Activated CD4-positive, alpha-beta T cell treated with anti-CD3 and anti-CD28 coated beads, Interleukin-2, amount 50 U/mL, for 24 hours (primary cell): ENCODE measurements at places on chromosomes 1 and 21.

GRCh38 chr1:6918925-6919511 lies 133.8 kb downstream of the CAMTA1 start:
- no peak for DNase-seq

- DNase-seq = no peak
Observed at GRCh38 chr1:111649227-111649626, 29.6 kb downstream of the RAP1A start.

DNA sequence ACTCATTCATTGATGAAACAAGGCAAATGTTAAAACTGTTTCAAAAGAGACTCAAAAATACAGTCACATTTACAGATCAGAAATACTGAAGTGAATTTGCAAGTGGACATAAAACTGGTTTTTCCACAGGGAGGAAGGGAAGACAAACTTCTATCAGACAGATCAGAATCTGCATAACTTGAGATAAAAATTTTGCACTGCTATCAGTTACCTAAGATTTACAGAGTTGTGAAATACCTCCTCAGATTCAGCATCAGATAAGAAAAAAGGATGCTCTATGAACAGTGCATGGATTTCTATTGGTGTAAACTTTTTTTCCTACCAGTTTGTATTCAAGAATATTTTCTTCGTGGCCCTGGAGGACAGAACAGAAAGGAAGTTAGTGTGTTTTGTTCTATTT lies 575.4 kb downstream of the RWDD3 start:
- DNase-seq = no peak

GRCh38 chr1:197740992-197741391 lies 34.3 kb downstream of the DENND1B start:
- no peak for DNase-seq

GRCh38 chr1:204286831-204287421 lies 72.8 kb downstream of the PLEKHA6 start:
- peak; percentile 3 for DNase-seq

GRCh38 chr1:181416268-181416860 lies 67.0 kb upstream of the CACNA1E start:
- no peak for DNase-seq
